ENCODE measurements at places on chromosomes 4 and X.

GRCh38 chr4:87937523-87937922 lies 38.0 kb upstream of the SPP1 start:
- DNase-seq: no peak

DNA sequence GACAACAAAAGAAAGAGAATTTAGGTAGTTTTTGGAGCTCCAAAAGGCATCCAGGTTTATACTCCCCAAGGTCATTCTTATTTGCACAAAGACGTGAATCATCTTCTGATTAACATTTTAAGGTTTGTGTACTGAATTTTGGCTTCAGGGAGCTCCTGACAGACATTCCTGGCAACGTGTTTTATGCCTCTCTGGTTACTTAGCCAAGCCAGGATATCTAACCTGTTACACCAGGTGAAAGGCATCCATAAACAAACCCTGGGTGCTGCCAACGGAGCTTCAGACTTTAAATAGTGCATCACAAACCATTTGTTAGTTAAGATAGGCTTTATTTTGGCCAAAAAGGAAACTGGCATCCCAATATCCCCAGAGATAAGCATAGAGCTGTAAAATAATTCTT lies 997.3 kb downstream of the ARAP2 start:
- DNase-seq: no peak

DNA sequence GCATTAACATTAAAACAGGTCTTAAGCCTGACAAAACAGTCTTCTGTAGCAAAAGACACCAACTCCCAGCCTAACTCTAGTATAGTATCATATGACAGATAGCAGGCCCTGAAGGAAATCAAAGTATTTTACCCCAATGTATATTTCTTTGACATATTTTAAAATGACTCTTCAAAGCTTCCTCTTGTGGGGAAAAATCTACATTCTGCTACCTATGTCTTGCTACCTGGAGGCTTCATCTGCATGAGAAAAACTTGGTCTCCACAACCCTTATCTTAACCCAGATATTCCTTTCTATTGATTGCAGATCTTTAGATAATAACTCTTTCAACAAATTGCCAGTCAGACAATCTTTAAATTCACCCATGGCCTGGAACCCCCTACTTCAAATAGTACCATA lies 1620.4 kb downstream of the PCDH7 start:
- DNase-seq: no peak

- no peak for DNase-seq
These were observed 164.7 kb downstream of the PCDH18 start for GRCh38 chr4:137367620-137368019.

DNA sequence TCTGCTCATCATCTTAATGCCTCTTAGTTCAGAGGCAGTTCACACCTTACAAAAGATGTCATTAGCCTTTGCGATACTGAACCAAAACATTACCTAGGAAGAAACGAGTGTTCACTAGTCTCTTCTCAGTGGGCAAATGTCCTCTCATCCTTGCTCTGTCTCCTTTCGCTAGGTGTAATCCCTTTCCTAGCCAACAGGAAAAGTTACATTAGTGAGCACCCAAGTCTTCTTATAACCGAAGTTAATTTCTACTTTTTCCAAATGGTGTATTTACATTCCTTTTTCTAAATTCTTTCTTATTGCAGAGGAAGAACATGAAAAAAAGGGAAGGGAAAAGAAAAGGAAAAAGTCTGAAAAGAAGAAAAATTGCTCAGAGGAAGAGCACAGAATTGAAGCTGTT lies 46.9 kb downstream of the SMIM31 start:
- no peak for DNase-seq

GRCh38 chrX:63932006-63932405 lies 147.0 kb upstream of the ARHGEF9 start:
- DNase-seq: no peak

Measured in activated CD4-positive, alpha-beta T cell treated with anti-CD3 and anti-CD28 coated beads, Interleukin-2, amount 50 U/mL, for 24 hours (primary cell).